Stimulated activated CD4-positive, alpha-beta T cell treated with anti-CD3 and anti-CD28 coated beads, Interleukin-15, amount 100 ng/mL, for 48 hours (primary cell): ENCODE measurements at places on chromosomes 13 and 19.

DNA sequence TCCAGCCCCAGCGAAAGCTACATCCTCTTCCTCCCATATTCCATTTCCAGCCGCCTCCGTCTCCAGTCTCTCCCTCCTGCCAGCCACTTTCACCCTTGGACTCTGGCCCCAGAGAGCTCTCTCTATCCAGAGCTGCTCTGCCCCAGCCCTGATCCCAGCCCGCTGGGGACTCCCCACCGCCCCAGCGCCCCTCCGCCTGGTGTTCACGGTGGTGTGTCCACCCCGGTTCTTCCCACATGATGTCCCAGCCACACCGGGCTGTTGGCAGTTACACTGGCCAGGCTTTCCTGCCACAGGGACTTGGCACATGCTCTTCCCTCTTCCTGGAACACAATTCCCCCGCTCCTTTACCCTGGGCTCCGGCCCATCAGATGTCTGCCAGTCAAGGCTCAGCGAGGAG is 11.3 kb upstream of the EMC10 start:
- DNase-seq, result no peak

DNA sequence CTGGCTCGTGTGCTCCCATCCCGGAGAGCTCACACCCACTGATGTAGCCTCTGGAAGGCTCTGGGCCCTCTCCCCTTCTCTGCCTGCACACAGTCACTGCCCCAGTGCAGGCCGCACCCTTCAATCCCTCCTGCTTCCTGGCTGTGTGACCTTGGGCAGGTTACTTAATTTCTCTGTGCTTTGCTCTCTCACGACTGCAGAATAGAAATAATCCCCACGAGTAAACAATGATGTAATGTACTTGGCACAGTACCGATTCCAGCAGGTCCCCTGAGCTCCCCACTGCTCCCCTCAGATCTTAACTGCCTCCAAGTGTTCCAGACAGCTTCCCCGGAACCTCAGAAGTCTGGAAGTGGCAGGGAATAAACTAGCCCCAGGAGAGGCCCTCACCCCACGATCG is 16.1 kb downstream of the LIG1 start:
- DNase-seq, result no peak

GRCh38 chr13:79481685-79482052 is 714 bp downstream of the NDFIP2 start:
- peak; percentile 76 for DNase-seq

GRCh38 chr13:45828256-45828968 is 23.1 kb downstream of the SIAH3 start:
- DNase-seq, result no peak

DNA sequence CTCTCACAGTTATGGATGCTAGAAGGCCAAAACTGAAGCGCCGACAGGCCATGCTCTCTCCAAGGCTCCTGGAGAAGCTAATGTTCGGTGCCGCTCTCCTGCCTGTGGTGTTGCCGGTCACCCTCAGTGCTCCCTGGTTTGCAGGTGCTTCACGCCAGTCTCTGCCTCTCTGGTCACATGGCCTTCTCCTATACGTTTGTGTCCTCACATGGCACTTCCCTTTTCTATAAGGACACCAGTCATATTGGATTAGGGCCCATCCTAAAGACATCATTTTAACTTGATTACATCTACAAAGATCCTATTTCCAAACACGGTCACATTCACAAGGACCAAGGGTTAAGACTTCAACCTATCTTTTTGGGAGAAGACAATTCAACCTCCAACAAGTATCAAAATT is 671.3 kb upstream of the ARGLU1 start:
- no peak for DNase-seq

- DNase-seq, result no peak
These were observed 99.9 kb downstream of the ZMYM2 start for GRCh38 chr13:20058476-20058875.

DNA sequence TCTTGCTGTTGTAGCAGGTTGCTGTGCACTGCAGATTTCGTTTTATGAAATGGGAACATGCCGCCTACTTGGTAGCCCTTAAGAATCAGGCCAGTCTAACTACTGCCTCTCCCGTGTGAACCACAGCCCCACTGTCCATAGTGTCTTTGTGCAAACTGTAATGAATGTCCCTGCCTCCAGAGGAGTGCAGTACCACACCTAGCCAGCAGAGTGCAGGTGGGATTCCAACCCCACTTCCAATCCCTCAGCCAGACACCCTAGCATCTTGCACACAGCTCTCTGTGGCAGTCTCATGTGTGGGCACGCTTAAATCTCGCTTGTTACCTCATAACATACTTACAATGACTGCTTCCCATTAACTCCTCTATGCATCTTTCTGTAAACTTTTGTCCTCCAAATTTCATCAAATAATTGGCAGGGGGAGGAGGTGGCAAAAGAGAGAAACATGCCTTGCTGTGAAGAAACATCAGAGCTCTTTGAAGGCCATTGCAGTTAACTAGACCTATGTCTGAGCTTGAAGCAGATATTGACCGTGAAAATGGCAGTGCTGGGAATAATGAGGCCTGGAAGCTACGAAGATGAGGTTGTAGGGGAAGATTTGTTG is 47.2 kb downstream of the ZAR1L start:
- no peak for DNase-seq

DNA sequence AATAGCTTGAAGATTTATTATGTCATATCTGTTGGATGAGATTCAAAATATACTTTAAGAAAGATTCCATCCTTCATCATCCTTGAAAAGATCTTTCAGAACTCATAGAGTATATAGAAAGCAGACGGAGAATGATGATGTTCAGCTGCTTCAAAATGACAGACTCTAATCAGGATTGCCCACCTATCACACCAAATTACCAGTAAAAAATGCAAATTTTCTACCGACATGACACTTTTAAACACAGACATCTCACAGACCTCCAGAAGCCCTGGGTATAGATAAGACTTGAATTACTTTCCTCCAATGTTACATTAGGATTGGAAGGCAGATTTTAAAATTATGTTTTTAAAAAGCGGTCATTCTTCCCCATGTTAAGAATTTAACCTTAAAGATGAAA is 235.5 kb downstream of the GPC6 start:
- no peak for DNase-seq

DNA sequence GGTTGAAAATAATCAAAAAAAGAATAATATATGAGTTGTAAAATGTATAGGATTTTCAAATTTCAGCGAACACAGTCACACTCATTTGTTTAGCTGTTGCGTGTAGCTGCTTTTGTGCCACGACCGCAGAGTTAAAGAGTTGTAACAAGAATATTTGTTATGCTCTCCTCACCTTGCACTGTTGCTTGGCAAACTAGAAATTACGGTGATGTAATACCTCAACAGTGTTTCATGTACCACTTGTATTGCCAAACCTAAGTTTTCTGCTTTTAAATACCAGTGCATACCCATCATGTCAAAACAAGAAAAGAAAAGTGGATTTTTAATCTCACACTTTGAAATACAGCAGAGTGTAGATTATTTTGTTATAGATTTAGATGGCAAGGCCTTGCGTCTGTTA is 201.1 kb downstream of the NBEA start:
- DNase-seq, result no peak

GRCh38 chr13:33109271-33109697 is 93.1 kb downstream of the KL start:
- DNase-seq, result no peak

DNA sequence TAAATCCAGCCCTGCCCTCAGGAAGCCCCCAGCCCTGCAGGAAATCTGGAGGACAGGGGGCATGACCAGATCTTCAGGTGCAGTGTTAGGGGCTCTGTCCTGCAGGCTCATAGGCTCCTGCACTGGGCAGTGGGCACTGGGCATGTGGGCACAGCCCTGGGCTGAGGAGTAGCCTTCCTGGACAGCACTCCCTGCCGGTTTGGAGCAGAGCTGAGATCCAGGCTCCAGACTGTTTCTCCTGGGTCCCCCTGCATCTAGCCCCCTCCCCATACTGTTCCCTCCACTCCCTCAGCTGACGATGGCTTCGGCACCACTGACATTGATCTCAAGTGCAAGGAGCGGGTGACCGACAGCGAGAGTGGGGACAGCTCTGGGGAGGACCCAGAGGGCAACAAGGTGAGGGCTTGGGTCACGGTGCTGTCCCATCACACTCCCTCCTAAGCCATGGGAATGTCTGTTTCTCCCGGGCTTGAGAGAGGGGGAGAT is 12.3 kb upstream of the PRR19 start:
- DNase-seq, result no peak

DNA sequence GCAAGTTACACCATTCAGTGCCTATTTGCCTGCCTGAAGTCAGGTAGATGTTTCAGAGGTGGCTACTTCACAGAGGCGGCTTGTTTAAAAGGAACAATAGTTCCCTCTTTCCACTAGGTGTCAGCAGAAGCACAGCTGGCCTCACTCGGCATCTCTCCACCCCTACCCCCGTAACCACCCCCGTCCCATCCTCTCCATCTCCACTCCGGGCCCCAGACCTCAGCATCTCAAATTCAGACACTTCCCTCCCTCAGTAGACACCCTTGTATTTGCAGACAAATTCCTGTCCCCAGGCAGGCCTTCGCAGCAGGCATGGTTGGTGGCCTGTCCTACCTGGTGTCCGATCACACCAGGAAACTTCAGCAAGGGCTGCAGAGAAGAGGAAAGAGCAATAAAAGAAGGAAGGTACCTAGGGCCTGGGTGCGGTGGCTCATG is 9.1 kb upstream of the DPP9 start:
- peak; percentile 34 for DNase-seq

GRCh38 chr19:8609279-8610040 is 1.1 kb downstream of the ADAMTS10 start:
- DNase-seq, result peak; percentile 8

GRCh38 chr13:101308247-101309013 is 107.9 kb downstream of the NALCN start:
- DNase-seq, result no peak

GRCh38 chr13:39397226-39397895 is 205.6 kb downstream of the LHFPL6 start:
- no peak for DNase-seq

GRCh38 chr19:49057636-49058234 is at the start of gene CGB7:
TSS of gene CGB7 (minus strand) at chr19:49057749. CDS start at chr19:49055375, 2,374 bp downstream.
- DNase-seq, result no peak

DNA sequence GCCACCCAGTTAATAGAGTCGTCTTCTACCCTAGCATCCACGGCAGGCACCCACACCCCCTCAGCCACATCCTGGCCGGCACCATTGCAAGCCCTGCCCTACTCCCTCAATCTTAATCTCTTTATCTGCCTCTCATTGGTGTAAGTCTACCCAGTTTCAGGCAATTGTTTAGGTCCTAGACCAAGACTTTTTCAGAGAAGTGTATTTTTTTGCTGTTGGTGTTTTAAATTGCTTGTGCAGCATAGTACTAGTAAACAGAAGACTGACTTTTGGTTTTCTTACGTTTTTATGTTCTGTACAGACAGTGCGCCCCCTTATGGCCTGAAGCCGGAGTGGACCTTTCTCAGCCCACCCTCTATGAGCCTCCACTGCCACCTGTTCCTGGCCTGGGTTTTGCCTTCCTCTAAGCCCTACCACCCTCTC is 2.3 kb upstream of the LCP1 start:
- DNase-seq, result peak; percentile 66

DNA sequence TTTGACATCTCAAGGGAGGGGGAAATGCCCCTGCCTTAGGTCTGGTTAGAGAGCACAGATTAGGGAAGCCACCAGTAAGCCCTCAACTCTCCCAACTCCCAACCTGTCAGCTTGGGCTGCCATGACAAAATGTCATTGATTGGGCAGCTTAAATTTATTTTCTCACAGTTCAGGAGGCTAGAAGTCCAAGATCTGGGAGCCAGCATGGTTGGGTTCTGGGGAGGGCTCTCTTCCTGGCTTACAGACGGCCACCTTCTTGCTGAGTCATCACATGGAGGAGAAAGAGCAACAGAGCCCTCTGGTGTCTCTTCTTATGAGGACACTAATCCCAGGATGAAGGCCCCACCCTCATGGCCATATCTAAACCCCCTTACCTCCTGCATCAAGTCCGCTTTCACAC is 24.2 kb downstream of the C19orf12 start:
- no peak for DNase-seq

DNA sequence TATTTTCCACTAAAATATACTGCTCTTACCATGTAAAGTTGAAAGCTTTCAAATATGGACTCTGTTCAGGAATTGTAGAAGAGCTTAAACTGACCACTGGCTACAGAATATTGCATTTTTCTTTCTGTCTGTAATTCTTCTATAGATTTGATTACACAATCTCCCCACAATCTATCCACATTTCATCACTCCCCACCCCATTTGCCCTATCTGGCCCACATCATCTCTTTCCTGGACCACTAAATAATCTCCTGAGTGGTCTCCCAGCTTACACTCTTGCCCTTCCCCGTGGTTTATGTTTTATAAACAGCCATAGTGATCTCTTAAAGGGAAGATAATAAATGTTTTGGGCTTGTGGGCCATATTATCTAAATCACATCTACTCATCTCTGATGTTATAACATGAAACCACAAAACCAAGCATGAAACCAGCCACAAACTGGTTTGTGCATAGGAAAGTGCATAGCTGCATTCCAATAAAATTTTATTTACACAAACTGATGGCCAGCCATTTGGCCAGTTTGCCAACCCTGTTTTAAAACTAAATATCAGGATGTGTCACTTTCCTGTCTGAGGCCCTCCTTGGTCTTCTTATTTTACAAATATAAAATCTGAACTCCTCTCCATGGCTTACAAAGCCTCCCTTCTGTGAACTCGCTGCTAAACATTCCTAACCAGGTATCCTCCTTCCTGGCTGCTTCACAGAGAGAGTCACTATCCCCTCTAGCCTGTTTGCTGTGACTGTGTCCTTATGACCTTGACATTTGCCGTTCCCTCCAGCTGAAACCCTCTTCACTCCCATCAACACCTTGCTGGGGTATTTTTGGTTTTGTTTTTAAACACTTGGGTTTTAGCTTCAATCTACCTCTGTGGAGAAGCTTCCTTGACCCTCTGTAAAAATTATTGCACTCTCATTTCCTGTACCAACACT is 500.9 kb downstream of the GPC6 start:
- no peak for DNase-seq

GRCh38 chr19:33514885-33515551 is 6.6 kb downstream of the PEPD start:
- DNase-seq, result no peak

GRCh38 chr13:32245555-32245954 is 69.6 kb downstream of the ZAR1L start:
- no peak for DNase-seq

DNA sequence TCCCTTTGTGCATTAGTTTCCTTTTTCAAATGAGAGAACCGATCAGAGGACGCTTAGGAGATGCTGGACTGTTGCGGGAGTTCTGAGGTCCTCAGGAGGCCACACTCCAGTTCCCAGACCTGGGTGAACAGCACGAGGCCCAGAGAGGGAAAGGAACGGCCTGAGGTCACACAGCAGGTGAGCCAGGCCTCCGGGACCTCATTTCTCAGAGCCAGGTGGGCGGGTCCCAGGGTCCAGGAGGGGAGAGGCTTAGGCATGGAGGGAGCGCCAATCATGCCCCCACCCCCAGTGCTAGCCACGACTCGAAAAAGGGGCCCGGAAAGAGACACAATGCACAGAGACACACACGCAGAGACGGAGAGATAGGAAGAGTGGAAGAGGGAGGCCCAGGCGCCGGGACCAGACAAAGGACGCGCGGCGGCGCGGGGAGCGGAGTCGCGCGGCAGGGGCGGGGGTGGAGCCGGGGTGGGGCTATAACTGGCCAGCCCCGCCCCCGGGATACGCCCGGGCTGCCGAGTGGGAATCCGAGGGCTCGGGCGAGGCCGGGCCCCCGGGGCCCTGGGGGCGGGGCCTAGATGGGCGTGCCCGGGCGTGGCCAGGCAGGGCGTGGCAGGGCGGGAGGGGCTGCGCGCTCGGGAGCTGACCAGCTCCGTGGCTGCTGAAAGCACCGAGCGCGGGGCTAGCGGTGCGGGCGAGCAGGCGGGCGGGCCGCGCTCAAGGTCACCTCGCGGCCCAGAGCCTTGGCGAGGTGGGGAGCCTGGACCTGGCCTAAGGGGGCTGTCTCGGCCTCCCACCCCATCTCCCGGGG is 1.6 kb downstream of the ELAVL3 start:
- peak; percentile 39 for DNase-seq

GRCh38 chr13:113499936-113500335 is 9.4 kb upstream of the DCUN1D2 start:
- no peak for DNase-seq
